ENCODE measurements at places on chromosomes 5 and 9.

DNA sequence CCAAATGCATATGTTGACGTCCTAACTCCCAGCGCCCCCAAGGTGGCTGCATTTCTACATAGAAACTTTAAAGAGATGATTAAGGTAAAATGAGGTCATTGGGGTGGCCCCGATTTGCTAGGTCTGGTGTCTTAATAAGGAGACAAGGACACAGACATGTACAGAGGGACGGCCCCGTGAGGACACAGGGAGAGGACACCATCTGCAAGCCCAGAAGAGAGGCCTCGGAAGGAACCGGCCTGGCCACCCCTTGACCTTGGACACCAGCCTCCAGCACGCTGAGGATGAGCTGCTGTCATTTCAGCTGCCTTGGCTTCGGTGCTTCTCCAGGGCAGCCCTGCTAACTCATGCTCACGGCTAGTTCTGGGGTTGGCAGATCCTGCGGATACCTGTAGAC, 73.2 kb downstream of the MRPL36 start:
- DNase-seq: no peak

DNA sequence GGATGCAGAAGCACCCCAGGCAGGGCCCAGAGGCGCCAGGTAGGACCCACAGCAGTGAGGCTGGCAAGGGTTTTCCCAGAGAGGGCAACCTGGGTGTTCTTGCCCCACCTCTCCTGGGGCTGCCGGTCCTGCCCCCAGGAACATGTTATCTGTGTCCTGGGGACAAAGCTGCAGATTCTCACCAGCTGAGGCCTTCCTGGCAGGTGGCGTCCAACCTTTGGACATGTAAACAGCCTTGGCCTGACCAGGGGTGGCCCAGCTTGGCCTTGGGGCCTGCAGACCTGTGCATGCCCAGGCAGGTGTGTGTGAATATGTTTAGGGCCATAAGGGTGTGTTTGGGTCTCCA, 101.8 kb upstream of the LARP1 start:
- peak; percentile 32 for DNase-seq

- no peak for DNase-seq
Observed at GRCh38 chr9:79657891-79658290, 86.1 kb downstream of the TLE4 start.

GRCh38 chr5:99058466-99058865, 129.7 kb upstream of the CHD1 start:
- DNase-seq: no peak

DNA sequence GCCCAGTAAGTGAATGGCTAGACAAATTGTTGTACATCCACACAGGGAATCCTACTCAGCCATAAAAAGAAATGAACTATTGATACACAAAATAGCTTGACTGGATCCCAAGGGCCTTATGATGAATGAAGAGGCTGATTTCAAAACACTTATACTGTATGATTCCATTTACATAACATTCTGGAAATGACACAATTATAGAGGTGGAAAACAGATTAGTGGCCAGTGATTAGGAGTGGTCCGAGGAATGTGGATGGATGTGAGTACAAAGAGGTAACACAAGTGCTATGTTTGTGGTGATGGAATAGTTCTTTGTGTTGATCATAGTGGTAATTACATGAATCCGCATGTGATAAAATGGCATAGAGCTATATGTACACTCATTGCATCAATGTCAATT, 4.7 kb upstream of the UBLCP1 start:
- no peak for DNase-seq

Measured in transverse colon (tissue), 4 donors.